ENCODE measurements at places on chromosomes 1 and 21.

- DNase-seq, result no peak
Observed at GRCh38 chr1:233933339-233933738, 28.9 kb downstream of the SLC35F3 start.

GRCh38 chr1:84949664-84950063, 47.2 kb downstream of the MCOLN2 start:
- DNase-seq, result no peak

- DNase-seq, result no peak
Observed at GRCh38 chr1:63622849-63623566, 29.8 kb downstream of the PGM1 start.

GRCh38 chr21:26100573-26100972, 70.0 kb downstream of the APP start:
- DNase-seq, result no peak

- no peak for DNase-seq
Observed at GRCh38 chr1:89995598-89996449, 914 bp downstream of the ZNF326 start.

All from activated CD8-positive, alpha-beta T cell treated with anti-CD3 and anti-CD28 coated beads for 36 hours (primary cell).